Fibroblast of skin of scalp (primary cell): ENCODE measurements at places on chromosomes 5 and 9.

DNA sequence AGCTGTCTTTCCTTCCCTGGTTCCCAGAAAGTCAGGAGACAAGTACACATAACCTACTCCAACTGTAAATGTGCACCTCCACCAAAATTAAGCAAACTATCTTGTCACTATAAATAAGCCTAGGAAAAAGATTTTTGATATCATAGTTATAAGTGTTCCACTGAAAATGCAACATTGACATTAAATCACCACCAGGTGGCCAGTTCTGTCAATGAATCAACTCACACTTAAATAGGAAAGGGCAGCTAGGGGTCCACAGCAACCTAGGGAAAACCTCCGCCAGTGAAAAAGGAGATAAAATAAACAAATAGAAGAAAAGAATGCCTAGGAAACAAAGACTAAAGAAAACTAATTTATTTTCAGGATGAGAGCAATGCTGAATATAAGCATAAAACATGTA is 243.0 kb upstream of the PTPRD start:
- peak; percentile 15 for DNase-seq

DNA sequence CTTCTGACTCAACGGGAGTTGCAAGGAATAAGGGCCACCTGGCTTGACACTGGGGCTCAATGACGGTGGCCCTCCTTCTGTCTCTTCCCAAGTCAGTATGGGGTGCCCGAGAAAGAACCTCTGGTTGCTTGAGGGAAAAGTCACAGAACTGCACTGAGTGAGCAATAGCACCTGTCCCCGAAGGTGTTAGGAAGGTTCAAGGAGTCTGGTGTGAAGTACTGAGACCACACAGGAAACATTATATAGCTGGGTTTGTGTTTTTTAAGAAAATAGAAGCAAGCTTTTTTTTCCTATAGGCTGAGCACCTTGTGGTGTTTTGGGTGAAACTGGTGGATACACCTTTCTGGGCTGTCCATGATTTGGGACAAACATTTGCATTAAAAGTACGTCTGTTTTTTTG is 62.9 kb downstream of the SPIN1 start:
- no peak for DNase-seq

GRCh38 chr9:127989094-127989493 is 8.3 kb upstream of the EEIG1 start:
- no peak for DNase-seq

DNA sequence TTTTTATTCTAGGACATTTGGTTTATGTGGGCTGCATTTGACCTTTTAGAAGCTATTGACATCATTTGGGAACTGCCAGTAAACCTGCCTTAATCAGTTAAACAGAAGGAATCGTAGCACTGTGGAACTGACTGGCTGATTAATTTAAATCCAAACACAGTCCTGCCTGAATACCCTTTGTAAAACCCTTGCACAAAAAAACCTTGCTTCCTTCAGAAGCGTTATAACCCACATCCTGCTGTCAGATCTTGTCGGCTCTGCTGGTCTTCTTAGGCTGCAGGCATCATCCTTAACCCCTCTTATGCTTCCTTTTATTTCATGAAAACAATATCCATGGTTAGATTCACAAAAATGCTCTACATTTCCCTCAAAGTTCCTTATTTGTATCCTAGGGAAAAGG is 46.3 kb downstream of the PAM start:
- DNase-seq, result no peak

- DNase-seq, result no peak
These were observed 127.6 kb upstream of the GABRP start for GRCh38 chr5:170655920-170656319.

DNA sequence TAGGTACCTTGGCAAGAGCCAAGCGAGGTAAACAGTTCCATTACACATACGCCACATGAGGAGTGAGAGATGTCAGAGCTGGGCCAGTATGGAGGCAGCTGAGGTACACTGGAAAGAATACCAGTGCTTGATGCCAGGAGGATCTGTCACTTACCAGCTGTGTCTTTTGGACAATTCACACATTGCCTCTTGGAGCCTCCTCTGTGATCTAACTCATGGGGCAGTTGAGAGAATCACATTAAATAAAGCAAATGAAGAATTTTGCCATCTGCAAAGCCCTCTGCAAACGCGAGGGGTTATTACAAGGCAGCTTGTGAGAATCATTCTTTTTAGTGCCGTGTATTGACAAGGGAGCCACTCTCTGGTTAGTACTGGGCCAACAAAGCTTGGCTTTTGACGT is 429.7 kb upstream of the KLF4 start:
- no peak for DNase-seq

- DNase-seq, result no peak
These were observed 47.3 kb upstream of the CDKN2AIPNL start for GRCh38 chr5:134459010-134459403.

DNA sequence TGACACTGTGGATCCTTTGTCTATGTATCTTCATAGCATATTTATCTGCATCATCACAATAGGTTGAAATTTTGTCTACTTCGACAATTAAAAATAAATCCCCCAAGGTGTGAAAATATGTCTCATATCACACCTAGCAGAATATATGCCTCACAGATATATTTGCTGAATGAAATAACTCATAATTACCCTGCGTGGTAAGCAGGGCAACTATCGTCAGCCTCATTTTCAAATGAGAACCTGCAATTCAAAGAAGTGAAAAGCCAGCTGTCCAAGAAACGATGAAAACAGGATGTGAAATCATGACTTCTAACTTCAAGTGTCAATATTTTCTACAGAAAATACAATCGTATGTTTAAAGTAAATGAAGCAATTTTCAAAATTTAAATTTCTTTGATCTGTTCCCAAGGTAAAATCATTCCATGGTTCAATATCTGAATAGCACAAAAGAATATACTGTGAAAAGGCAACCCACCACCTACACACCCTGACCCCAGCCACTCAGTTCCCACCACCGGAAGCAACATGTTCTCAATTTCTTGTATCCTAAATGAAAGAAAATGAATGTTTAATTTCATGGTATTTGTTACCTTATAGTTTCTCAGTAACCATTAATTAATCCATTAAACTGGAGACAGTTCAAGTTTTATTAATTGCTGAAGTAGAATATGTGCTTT is 57.1 kb downstream of the TBCA start:
- DNase-seq, result no peak

- DNase-seq, result no peak
These were observed 201.4 kb downstream of the BRINP1 start for GRCh38 chr9:119167876-119168275.

- DNase-seq, result peak; percentile 32
These were observed 27.2 kb downstream of the ATP6V0E1 start for GRCh38 chr5:173010547-173011464.

- DNase-seq, result no peak
These were observed 490.7 kb downstream of the CDH18 start for GRCh38 chr5:19497229-19497815.

DNA sequence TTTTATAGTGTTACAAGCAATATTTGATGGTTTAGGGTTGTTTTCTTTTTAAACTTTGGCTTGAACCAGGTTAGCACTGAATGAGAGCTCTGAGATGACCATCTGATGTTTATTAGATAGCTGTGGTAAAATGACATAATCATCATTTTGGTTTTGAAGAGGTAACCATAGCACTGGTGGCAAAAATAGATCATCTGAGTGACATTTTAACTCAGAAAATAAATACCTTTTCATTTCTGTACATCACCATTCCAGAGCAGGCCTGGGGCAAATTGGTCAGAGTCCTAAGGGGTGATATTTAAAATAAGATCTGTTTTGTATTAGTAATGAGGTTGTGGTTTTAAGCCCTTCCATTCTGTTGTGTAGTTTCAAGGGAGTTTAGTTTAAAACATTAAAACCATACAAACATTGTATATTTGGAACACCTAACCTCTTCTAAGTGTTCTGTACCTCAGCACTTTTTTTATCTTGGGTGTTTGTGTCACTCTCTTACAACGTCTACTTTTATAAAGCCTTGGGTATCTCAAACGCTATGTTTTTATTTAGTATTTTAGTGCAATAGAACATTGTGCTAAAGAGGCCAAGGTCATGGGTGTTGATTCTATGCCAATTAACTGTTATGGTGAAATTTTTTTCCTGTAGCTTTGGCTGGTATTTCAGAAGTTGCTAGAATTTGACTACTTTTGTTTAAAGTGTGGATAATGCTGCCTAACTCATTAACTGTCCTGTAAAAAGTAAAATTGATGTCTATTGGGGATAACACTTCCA is 166.1 kb downstream of the CD180 start:
- DNase-seq, result no peak

DNA sequence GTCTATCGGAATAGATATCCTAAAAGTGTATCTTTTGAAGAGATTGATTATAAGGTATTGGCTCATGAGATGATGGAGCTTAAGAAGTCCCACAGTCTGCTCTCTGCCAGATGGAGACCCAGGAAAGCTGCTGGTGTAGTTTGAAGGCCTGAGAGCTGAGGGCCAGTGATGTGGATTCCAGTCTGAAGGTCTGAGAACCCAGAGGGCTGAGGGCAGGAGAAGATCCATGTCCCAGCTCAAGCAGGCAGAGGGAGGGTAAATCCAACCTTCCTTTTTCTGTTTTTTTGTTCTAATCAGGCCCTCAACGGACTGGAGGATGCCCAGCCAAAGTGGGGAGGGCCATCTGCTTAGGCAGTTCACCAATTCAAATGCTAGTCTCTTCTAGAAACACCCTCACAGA is 11.0 kb upstream of the ABL1 start:
- DNase-seq, result no peak

DNA sequence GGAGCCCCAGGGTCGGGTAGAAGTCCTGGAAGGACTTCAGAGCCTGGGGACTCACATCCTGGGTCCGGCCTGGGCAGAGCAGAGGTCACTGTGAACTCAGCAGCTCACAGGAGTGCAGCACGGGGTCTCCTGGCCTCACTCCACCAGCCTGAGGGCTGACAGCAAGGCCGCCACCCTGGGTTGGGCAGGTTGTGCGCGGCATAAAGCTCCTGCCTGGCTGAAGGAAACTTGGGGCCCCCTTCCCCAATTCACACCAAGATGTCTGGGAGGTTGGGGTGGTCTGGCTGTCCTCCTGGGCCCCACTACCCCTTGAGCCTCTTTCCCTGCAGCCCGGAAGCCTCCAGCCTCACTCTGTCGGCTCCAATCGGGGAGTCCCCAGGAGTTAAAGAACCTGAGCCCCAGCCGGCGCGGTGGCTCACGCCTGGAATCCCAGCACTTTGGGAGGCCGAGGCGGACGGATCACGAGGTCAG is 2.1 kb downstream of the LCN15 start:
- DNase-seq, result no peak

DNA sequence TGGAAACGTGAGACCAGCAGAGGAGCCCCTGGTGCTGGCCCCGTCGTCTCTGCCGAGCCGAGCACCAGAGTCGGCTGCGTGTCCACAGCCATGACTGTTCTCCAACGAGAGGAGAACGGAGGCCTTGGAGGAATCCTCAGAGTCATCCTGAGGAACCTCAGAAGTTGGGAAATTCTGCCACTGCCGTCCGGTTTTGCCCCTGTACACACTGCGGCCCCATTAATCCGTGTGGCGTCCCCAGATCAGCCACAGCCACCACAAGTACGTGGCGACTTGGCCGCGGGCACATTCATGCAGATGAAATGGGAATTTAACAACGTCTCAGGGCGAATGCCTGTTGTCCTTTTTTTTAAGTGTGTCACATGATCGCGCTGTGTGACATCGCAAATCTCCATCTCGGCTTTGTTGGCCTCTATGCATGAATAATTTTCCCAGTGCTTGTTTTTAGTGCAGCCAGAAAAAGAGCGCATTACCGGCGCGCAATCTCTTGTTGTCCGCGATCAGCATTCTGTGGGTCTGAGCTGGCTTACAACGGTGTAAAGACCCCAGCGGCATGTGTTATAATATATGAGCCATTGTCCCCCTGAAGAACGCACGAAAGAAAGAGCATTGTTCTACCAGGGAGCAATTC is 323.0 kb upstream of the IRX4 start:
- no peak for DNase-seq

DNA sequence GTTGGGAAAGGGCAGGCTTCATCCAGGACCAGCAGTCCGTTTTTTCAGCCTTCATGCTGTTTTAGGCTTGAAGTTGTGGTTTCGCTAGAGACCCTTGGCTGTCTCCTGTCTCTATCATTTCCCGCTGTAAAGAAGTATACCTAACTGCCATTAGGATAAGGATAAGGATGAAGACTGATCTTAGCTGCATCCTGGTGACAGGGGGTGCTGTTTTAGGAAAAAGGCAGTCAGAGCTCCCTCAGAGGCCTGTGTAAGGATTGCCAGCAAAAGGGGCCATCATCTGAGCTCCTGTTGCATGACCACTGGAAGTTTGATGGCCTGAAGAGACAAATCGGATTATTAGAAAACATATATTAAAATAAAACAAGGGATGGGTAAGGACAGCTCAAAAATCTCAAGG is 64.8 kb upstream of the FGF10 start:
- DNase-seq, result no peak

DNA sequence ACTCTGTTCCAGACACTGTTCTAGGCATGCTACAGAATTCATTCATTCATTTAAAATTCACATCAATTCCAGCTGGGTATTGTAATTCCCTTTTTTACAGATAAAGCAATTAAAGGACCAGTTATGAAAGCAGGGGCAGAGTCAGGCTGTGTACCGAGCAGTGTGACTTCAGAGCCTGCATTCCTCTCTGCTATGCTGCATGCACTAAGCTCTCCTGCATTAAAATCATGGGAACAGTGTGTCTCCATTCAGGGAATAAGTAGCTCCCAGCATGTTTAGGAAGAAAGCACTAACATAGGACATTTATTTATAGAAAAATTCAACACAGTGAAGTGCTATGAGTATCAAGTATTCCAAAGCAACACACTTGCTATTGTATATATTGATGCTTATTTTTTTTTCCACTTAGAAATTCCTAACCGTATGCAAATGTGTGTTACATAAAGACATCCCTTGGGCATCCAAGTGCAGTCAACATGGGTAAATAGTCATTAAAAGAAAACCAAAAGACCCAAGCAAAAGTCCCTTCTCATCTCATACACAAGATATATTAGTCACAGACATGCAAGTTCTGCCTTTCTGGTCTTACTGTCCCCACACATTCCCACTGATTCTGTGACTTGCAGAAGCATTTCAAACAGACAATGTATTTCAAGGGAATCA is 173.7 kb downstream of the GABRB2 start:
- DNase-seq, result no peak

DNA sequence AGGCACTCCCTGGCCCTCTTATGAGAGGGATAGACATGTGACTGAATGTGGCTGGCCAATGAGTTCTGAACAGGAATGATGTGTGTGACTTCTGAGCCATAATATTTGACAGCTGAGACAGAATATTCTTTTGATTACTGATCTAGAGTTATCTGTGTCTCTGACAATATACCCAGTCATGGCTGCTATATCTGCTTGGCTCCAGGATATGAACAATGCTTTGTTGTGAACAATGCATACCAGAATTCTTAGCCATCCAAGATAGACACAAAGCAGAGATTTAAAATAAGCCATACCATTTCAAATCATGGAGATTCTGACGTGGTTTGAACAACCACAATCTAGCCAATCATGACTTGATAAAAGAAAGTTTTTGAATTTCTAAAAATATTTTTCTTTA is 840.3 kb upstream of the SEMA6A start:
- peak; percentile 3 for DNase-seq

GRCh38 chr5:36664766-36665165 is 58.4 kb downstream of the SLC1A3 start:
- no peak for DNase-seq

- DNase-seq, result peak; percentile 46
These were observed 1242.3 kb upstream of the WWC1 start for GRCh38 chr5:167049043-167049663.
